Colonic mucosa (tissue), 4 donors: ENCODE measurements at places on chromosomes 3 and 15. TPM values are rescaled to one million over a fixed set of nuclear protein-coding genes. Genes with fewer than 3 reads are reported as not detected.

- no peak for DNase-seq
Measured at GRCh38 chr3:23480329-23480714, 277.2 kb downstream of the UBE2E2 start.

DNA sequence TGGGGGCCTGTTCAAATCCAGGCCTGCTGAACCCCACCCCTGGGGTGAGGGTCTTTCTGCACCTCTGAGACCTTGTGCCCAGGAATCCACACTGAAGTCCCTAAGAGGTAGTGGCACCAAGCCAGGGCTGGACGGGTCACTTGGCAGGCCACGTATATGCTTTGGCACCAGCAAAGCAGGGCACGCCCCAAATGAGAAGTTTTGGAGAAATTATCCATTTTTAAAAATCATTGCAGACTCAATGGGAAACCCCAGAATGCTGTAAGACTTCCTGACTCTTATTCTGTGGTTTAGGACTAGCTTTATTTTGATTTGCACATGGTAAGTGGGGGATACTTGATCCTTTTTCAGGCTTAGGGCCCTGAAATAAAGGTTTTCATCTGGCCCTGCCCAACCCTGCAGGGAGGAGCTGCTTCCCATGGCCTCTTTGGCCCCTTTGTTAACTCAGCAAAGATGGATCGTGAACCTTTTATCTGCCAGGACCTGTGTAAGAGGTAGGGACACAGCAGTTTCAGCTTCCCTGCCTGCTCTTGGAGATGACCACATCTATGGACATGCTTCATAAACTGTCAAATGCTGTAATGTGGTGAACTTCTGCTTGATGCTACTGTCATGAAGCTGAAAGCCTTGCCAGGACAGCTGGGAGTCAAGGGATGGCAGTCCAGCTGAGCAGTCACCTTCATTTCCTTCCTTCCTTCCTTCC, 88.0 kb downstream of the HMG20A start:
- no peak for DNase-seq

- no peak for DNase-seq
Measured at GRCh38 chr15:29615791-29616190, 206.5 kb downstream of the TJP1 start.

Gene FBXO40
- not detected for total RNA-seq

Gene ZNF501
- total RNA-seq = 3.0 TPM

- no peak for DNase-seq
Measured at GRCh38 chr15:31384568-31384967, 57.9 kb downstream of the KLF13 start.

Gene GP9
- total RNA-seq = 0.37 TPM

Gene CLSTN2
- 1.3 TPM for total RNA-seq

- DNase-seq = no peak
Measured at GRCh38 chr3:157127831-157128767, 31.8 kb downstream of the CCNL1 start.

Gene AADAC
- total RNA-seq = not detected

DNA sequence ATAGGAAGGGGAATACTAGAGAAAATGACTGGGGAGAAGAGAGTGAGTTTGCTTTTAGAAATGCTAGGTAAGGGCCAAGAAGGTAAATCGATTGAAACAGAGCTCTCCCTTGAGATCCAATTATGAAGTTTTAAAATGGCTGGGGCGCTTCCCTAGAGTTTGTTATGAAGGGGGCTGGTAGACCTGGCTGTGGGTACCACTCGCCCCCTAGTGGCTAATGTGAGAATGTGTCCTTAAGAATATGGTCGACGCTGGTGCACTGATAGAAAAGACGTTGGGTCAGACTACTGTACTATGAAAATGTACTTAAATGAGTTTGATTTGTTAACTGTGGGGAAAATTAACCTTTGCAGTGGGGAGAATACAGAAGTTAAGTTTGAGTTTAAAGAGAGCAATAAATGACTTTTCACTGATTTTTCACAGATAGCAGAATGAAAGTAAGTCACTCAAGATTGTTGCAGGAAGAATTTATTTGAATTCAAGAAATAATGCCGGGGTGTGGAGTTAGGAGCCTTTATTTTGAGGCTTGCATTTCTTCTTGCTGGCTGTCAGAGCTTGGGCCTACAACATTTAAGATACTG, 9.2 kb downstream of the TMPRSS7 start:
- DNase-seq = peak; percentile 43

DNA sequence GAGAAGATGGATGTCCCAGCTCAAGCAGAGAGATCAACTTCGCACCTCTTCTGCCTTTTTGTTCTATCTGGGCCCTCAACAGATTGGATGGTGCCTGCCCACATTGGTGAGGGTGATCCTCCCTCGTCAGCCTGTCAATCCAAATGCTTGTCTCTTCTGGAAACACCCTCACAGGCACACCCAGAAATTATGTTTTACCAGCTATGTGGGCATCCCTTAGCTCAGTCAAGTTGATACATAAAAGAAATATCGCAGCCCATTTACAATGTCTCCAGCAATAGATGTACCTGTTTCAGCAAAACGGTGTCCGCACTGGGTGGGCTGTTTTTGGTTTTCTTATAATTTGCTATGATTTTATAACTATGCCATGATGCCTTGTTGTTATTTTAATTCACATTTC, 27.5 kb upstream of the CA12 start:
- DNase-seq = no peak

GRCh38 chr3:71089271-71089847, 494.2 kb downstream of the FOXP1 start:
- DNase-seq = no peak

DNA sequence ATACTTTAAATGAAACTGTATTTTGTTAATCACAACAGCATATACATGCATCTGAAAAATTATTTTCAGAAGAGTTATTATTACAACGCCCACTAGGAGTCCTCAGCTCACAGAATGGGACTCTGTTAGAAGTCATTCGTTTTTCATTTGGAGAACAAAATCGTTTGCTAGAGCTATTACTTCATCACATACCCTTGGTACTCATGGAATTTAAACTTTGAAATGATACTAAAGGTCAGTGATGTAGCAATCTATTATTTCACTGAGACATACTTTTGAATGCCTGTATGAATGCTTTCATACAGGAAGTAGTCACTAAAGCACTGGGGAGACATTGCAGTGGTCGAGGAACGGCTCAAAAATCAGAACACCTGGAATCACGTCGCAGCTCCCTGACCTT, 198.1 kb downstream of the MBNL1 start:
- no peak for DNase-seq

DNA sequence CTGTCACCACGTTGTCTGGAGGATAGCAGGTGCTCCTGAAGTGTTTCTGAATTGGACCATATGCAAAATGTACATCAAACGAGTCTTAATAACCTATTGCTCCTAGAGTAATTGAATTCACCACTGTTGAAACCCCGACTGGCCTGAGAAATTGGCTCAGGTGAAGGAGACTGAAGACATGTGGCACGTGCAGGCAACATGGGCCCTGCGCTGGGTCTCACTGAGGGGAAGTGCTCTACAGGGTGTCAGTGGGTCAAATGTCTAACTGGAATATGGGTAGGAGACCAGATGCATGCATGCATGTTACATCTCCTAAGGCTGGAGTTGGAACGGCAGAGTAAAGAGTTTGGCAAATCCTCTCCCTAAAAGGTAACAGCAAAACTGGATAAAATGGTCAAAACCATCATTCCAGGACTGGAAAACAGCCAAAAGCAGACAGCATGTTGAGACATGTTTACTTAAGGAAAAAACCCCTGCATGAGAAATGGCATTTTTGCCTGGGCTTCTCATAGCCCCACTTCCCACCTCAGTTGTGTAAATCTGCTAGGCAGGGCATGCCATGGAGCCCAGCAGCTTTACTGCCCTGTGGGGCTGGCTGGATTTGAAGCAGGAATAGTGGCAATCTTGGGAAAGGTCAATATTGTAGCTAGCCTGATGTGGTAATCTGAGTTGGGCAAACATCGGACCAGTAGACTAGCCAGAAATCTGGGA, 131.3 kb downstream of the TJP1 start:
- no peak for DNase-seq

DNA sequence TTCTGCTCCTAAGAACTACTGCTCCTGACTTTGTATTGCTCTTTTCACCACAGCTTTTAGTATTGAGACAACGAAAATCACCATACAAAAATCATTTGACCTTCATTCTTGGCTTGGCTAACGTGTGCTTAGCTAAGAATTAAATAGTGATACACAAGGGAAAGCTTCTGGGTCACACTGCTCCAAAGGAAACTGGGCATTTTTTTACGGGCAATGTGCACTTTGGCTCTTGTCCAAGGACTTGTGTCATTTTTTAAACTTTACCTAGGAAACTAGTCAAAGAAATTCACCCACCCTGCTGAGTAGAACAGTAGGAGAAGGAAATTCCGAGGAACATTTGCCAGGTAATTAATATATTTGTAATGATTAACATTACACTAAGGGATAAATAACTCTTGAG, 19.8 kb downstream of the WDR72 start:
- no peak for DNase-seq

- no peak for DNase-seq
Measured at GRCh38 chr3:84547971-84548970, 410.5 kb upstream of the CADM2 start.

GRCh38 chr15:71914092-71914491, 103.7 kb downstream of the NR2E3 start:
- DNase-seq = no peak

Gene DAZL
- total RNA-seq = not detected

DNA sequence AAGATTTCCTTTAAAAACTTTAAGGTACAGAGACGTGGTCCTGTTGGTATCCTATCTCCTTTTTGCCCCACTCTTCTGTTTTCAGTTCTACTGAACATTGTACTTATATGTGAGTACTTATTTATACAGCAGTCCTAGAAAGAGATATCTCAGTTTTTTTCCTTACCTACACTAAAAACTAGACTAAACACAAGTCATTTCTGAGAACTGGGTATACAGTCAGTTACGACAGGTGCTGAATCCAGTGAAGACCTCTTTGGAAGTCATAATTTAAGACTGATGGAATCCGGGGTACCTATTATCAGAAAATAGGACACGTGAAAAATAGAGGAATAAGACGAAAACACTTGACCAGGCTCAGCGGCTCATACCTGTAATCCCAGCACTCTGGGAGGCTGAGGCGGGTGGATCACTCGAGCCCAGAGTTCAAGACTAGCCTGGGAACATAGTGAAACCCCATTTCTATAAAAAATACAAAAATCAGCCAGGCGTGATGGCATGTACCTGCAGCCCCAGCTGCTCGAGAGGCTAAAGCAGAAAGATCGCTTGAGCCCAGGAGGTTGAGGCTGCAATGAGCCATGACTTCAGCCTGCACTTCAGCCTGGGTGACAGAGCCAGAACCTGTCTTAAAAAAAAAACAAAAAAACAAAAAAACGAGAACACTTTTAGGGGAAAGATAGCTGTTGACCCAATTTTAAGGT, 76.3 kb downstream of the KLHL25 start:
- DNase-seq = no peak

- no peak for DNase-seq
Measured at GRCh38 chr3:186360779-186361178, 1.3 kb downstream of the DGKG start.

DNA sequence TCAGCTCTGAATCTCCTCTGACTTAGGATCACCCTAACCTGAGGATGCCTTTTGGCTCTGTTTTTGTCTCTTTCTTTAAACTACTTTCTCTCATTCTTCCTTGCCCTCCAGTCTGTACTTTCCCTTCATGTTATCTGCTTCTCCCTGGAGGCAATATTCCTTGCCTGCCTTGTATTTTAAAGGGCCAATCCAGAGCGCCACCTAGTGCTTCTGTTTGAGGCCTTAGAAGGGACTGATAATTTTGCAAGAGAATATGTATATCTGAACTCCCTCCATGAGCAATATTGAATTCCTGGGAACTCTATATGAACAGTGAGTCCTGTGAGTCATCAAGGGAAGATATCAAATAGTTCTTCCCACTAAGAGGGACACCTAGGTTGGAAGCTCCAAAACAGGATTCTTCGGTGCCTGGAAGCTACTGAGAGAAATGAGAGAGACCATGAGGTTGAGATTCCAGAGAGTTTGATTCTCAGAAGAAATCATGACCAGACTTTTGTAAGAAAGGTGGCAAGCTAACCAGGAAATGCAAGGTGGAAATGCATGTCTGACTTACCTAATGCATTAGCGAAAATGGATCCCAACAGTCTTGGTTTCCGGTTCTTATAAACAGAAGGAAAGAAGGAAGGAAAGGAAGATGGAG, 203.8 kb upstream of the CD96 start:
- DNase-seq = peak; percentile 74

GRCh38 chr3:65035246-65035645, 347.4 kb upstream of the ADAMTS9 start:
- no peak for DNase-seq

GRCh38 chr15:73600413-73601335, 32.5 kb downstream of the NPTN start:
- DNase-seq = no peak

- no peak for DNase-seq
Measured at GRCh38 chr3:103729547-103729946, 1294.7 kb downstream of the ZPLD1 start.

GRCh38 chr3:27081992-27082607, 287.1 kb downstream of the NEK10 start:
- no peak for DNase-seq

- no peak for DNase-seq
Measured at GRCh38 chr3:139213936-139214335, 129.9 kb upstream of the MRPS22 start.

Gene FGD5
- 4.4 TPM for total RNA-seq
